Regular cardiac myocyte (primary cell): ENCODE measurements at places on chromosomes 7 and 10. TPM values are rescaled to one million over a fixed set of nuclear protein-coding genes. Genes with fewer than 3 reads are reported as not detected.

AKR1C3 gene
- total RNA-seq = 59.8 and 91.6 TPM in 2 replicates

LLCFC1 gene
- total RNA-seq = not detected in 2 replicates

NSUN6 gene
- total RNA-seq = 9.3 and 14.2 TPM in 2 replicates

FAM180A gene
- 3.1 and 21.5 TPM in 2 replicates for total RNA-seq

GRID1 gene
- not detected in 2 replicates for total RNA-seq

CLRN3 gene
- not detected in 2 replicates for total RNA-seq

IGF2BP3 gene
- total RNA-seq = 20.3 and 36.0 TPM in 2 replicates

TSPAN12 gene
- total RNA-seq = 4.2 and 5.9 TPM in 2 replicates

EPHA1 gene
- 0.58 TPM in 1 of 2 replicates, not detected in the other for total RNA-seq

TMUB1 gene
- total RNA-seq = 20.6 and 25.9 TPM in 2 replicates

ZNF736 gene
- 10.7 and 13.0 TPM in 2 replicates for total RNA-seq

MACC1 gene
- total RNA-seq = under 0.01 and 1.1 TPM in 2 replicates

GPR85 gene
- total RNA-seq = 0.56 and 0.58 TPM in 2 replicates

FKBP6 gene
- not detected in 2 replicates for total RNA-seq

GPNMB gene
- 6.7 and 50.5 TPM in 2 replicates for total RNA-seq

FAM131B gene
- 1.2 and 3.1 TPM in 2 replicates for total RNA-seq

HPSE2 gene
- not detected in 2 replicates for total RNA-seq

FOXP2 gene
- total RNA-seq = under 0.01 TPM in 1 of 2 replicates, not detected in the other

C10orf53 gene
- not detected in 2 replicates for total RNA-seq
